ENCODE measurements at places on chromosomes 3 and 15. TPM values are rescaled to one million over a fixed set of nuclear protein-coding genes. Genes with fewer than 3 reads are reported as not detected.

BSN gene
- 1.5 TPM for total RNA-seq

ISLR gene
- 0.12 TPM for total RNA-seq

RTP4 gene
- not detected for total RNA-seq

WDR93 gene
- 0.42 TPM for total RNA-seq

CHAC1 gene
- 58.9 TPM for total RNA-seq

TIMMDC1 gene
- 121 TPM for total RNA-seq

C3orf52 gene
- total RNA-seq: 14.3 TPM

ERICH6 gene
- not detected for total RNA-seq

SLC6A20 gene
- total RNA-seq: 0.89 TPM

B3GALNT1 gene
- total RNA-seq: 9.6 TPM

PATL2 gene
- 1.2 TPM for total RNA-seq

SLCO2A1 gene
- 0.52 TPM for total RNA-seq

ST3GAL6 gene
- 10.6 TPM for total RNA-seq

SLC12A1 gene
- total RNA-seq: not detected

SH2D7 gene
- not detected for total RNA-seq

PSMD6 gene
- 78.7 TPM for total RNA-seq

GUCA1C gene
- total RNA-seq: not detected

ATP10A gene
- 0.02 TPM for total RNA-seq

GOLGA8J gene
- total RNA-seq: not detected

CLRN1 gene
- not detected for total RNA-seq

SELENOT gene
- total RNA-seq: 81.6 TPM

TBL1XR1 gene
- total RNA-seq: 180 TPM

UBE2Q2 gene
- total RNA-seq: 12.3 TPM

DOCK3 gene
- 4.2 TPM for total RNA-seq

MESP1 gene
- 8.8 TPM for total RNA-seq

KCNH8 gene
- 0.12 TPM for total RNA-seq

CLEC3B gene
- 0.57 TPM for total RNA-seq

CHRM5 gene
- total RNA-seq: not detected

STAC gene
- not detected for total RNA-seq

ZPLD1 gene
- total RNA-seq: not detected

NPAP1 gene
- total RNA-seq: not detected

KCNAB1 gene
- total RNA-seq: not detected

SV2B gene
- total RNA-seq: not detected

IQCF6 gene
- total RNA-seq: not detected

SNX4 gene
- total RNA-seq: 21.1 TPM

SERPINI2 gene
- 0.27 TPM for total RNA-seq

LTK gene
- total RNA-seq: 9.2 TPM

Measured in HCT116 (cell line).